ENCODE measurements at places on chromosomes 3 and 15. TPM values are rescaled to one million over a fixed set of nuclear protein-coding genes. Genes with fewer than 3 reads are reported as not detected.

ALG3 gene
- 46.2 TPM for total RNA-seq

GOLGA8J gene
- total RNA-seq = not detected

TEX55 gene
- not detected for total RNA-seq

ARL14 gene
- 2.9 TPM for total RNA-seq

FGD5 gene
- total RNA-seq = 23.2 TPM

FGF7 gene
- 48.3 TPM for total RNA-seq

GRAMD1C gene
- total RNA-seq = 11.1 TPM

ST3GAL6 gene
- 7.8 TPM for total RNA-seq

EIF4E3 gene
- total RNA-seq = 33.2 TPM

GRCh38 chr3:170027233-170028102 lies 10.3 kb upstream of the GPR160 start:
- DNase-seq = no peak

GRCh38 chr3:122992133-122992532 lies 35.4 kb downstream of the SEMA5B start:
- no peak for DNase-seq

DNA sequence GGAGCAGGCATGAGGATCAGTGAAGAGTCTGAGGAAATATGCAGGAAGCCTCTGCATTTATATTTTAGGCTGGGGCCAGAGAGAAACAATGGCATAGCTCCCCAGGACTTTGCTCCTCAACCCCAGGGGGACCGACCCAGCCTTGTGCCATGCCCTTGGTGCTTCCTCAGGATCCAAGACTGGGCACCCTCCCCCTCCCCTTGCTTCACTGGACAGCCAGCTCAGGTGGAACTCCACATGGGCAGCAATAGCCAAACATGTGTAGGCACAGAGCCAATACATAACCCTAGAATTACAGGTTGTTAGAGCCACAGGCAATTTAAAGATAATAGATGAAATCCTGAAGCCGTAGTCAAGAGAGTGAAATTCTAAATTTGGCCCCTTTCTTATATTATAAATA lies 73.0 kb upstream of the ETV5 start:
- no peak for DNase-seq

DNA sequence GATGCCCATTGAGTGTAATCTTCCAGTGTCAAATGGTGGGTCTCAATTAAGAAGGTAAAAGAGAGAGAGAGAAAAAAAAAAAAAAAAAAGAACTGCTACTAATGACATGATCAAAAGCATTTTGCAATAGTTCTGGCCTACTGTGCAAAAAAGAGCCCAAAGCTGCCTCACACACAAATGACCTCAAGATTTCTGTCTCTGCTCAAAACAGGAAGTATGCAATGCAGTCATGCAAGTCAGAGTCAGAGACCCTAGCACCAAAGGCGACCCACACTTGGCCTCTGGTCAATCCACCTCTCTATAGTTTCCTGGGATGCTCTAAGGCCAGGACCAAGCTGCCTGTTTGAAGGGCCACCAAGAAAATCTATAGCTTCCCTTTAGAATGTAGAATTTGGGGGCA lies 323.5 kb downstream of the VPS13C start:
- DNase-seq = no peak

DNA sequence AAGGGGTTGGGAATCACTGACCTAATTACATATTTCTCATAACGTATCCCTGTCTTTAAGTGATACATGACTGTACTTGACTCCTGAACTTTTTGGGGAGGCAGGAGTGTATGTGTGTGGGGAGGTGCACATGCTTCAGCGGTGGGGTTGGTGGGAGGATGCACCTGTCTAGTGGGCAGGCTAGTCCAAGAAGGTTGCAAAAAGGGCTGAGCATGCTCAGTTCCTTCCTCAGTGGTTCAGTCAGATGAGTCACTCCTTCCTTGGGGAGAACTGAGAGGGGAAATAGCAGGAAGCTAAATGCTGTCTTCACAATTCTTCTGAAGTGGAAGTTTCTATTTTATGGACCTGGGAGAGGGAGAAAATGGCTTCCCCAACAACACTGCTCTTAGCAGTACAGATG lies 24.6 kb upstream of the AP4E1 start:
- DNase-seq = no peak

- peak; percentile 61 for DNase-seq
Observed at GRCh38 chr3:183298701-183299153, 45.7 kb downstream of the B3GNT5 start.

- DNase-seq = no peak
Observed at GRCh38 chr3:43870120-43870519, 179.4 kb downstream of the ABHD5 start.

DNA sequence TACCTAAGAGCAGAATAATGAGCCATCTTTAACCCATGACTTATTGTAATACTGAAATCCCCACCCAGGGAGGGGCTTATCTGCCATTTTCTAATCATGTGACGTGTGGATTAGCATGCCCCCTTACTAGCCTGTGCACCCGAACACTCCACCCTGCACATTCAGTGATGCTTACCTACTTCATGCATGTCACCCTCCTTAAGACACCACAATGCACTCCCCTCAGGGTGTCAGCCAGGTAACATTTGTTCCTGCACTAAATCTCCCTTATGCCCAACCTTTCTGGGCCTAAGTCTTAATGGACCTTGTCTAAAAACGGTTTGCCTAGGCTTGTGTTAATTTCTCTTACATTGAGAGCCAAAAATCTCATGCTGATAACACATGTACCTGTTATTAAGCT lies 336.6 kb downstream of the OCA2 start:
- DNase-seq = no peak

GRCh38 chr15:74231475-74231874 lies 4.7 kb upstream of the CCDC33 start:
- DNase-seq = no peak

DNA sequence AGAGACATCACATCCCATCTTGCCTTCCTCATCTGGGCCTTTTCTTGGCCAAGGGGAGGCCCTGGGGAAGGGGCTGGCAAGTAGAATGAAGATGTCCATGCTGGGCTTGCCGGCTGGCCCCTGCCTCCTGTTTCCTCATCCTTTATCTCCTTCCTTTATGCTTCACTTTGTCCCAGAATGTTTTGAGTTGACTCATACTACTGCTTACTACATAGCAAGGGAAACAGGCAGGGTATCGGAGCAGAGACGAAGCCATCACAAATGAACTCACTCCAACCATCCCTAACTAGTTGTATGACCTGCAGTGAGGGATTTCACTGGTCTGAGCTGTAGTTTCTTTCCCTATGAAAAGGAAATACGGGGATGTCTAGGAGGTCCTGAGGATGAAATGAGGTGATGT lies 66.0 kb downstream of the CHDH start:
- DNase-seq = no peak

DNA sequence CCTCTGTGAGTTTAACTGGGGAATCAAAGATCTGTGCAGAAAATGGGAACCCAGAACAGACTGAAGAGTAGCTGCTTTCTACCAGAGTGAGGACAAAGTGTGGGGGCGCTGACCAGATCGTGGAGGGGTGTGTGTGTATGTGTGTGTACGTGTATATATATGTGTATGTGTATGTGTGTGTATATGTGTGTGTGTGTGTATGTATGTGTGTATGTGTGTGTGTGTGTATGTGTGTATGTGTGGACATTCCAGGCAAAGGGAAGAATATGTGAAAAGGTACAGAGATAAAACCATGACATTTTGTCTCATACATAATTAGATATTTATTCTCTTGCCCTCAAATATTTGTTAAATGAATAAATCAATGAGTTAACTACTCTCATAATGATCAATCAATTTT lies 54.9 kb upstream of the DPPA4 start:
- DNase-seq = no peak

- no peak for DNase-seq
Observed at GRCh38 chr3:120684896-120685295, 2.9 kb upstream of the HGD start.

DNA sequence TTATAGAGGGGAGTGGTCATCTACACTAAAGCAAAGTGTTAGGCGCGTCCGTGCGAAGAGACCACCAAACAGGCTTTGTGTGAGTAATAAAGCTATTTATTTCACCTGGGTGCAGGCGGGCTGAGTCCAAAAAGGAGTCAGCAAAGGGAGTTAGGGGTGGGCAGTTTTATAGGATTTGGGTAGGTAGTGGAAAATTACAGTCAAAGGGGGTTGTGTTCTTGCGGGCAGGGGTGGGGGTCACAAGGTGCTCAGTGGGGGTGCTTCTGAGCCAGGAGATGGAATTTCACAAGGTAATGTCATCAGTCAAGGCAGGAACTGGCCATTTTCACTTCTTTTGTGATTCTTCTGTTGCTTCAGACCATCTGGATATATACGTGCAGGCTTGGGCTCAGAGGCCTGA lies 47.1 kb downstream of the OIP5 start:
- DNase-seq = no peak

- DNase-seq = no peak
Observed at GRCh38 chr3:162082516-162082915, 585.9 kb downstream of the OTOL1 start.

- no peak for DNase-seq
Observed at GRCh38 chr15:54502416-54503075, 524.3 kb downstream of the UNC13C start.

GRCh38 chr3:31137718-31138465 lies 243.4 kb upstream of the GADL1 start:
- no peak for DNase-seq

- DNase-seq = no peak
Observed at GRCh38 chr15:30065025-30065801, 17.5 kb upstream of the GOLGA8J start.

DNA sequence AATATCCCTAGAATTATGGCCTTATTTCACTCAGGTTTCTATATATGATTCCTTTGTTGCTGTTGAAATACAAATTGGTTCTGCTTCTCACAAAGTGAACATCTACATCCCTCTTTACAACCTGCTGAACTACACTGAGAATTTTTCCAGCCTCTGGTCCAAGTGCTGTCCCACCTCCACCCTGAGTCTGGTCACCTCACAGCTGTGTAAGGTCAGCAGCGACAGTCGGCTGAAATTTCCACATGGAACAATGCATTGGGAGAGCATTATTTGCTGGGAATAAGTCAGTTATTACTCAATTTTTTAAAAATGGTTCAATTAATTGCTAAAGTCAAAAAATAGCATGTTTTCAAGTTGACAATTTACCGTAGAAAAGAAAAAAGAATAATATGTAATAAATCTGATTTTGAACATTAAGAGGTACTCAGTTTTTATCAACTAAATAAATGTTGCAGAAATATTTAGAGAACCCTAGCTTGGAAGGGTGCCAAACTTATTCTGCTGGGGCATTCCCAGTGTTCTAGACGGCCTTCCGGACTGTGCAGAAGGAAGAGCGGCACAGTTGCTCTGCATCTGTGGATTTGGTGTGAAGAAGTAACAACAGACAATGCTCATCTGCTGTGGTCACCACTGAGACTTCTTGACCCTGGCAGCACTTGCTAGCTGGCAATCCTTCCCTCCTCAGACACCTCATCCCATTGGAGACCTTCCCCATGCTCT lies 1.8 kb downstream of the HCLS1 start:
- no peak for DNase-seq

DNA sequence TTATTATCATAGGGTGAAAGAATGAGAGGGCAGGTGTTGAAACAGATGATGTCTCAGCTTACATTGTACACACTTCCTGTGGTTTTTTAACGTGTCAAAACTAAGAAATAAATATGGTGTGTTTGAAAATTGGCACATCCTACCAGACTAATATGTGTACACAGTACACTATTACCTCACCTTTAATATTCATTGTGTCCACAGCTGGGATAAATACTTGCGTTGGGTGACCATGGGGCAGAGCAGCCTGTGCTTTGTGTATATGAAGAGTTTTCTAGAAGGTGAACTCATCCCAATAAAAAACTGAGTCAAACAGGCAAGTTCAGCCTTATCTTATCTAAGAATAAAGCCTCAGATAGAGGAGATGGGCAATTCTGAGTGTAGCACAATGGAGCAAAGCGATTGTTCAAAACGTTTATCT lies 17.3 kb downstream of the SUCNR1 start:
- DNase-seq = no peak

DNA sequence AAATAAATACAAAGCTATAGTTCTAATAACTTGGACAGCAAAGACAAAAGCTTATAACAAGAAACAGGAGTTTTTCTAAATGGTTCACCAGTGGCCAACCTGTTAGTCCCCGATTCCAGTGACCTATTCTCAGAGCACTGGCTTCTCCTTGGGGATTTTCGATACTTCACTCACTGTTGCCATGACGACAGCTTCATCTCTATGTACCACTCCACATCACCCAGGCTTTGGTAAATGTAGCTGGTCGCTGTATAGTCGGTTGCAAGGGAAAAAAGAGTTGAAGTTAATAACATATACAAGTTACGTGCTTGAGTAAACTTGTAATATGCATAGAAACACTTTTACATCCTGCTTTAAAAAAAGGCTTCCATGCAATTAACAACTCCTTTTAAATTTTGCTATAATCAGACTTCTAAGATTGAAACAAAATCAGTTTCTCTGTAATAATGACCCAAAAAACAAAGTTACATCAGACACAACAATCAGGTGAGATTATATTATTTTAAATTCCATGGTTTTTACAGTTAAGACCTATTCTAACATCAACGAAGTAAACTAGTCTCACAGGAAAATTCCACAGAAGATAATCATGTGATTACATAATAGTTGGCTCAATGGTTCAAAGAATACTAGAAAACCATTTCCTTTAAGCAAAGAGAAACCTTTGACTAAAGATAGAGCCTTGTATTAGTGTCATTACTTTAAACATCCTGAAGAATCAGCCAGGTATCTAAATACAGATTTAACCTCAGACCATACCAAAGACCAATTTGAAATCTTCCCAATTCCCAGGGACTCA lies 2.9 kb downstream of the CCNL1 start:
- DNase-seq = no peak

DNA sequence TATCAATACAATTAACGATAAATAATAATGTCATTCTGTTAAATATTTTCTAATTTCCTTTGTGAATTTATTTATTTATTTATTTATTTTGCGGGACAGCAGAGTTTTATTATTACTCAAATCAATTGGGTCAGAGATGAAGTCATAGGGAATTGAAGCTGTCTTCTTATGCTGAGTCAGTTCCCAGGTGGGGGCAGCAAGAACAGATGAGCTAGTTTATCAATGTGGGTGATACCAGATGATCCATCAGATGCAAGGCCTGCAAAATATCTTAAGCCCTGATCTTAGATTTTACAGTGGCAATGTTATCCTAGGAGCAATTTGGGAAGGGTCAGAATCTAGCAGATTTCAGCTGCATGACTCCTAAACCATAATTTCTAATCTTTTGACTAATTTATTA lies 1050.3 kb downstream of the OTOL1 start:
- DNase-seq = no peak

- no peak for DNase-seq
Observed at GRCh38 chr3:160169139-160169976, 55.9 kb upstream of the C3orf80 start.

DNA sequence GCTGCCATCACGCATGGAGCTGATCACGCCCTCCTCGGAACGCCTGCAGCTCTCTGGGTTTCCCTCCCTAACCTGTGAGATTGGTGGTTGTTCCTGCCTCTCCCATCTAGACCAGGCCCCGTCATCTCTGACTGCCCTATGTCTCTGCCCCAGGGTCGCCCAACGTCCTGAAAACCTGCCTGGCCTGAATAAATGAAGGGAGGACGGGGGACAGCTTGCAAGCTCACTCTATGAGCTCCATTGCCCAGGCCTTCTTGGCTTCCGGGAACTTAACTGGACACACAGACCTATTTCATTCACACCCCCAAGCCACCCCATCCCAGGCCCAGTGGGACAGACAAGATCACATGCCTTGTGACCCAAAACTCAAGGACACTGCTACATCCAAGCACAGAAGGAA lies 274.2 kb downstream of the XXYLT1 start:
- DNase-seq = peak; percentile 17

Data from ureter (tissue), 1 donor.